Activated CD4-positive, alpha-beta T cell treated with anti-CD3 and anti-CD28 coated beads for 1 hour (primary cell): ENCODE measurements at places on chromosomes 6 and 20.

GRCh38 chr6:142361779-142362750, 60.3 kb downstream of the ADGRG6 start:
- DNase-seq: no peak

- no peak for DNase-seq
These were observed 8.7 kb downstream of the LAMA5 start for GRCh38 chr20:62358171-62359042.

GRCh38 chr20:53652090-53652858, 58.6 kb upstream of the ZNF217 start:
- DNase-seq: no peak

DNA sequence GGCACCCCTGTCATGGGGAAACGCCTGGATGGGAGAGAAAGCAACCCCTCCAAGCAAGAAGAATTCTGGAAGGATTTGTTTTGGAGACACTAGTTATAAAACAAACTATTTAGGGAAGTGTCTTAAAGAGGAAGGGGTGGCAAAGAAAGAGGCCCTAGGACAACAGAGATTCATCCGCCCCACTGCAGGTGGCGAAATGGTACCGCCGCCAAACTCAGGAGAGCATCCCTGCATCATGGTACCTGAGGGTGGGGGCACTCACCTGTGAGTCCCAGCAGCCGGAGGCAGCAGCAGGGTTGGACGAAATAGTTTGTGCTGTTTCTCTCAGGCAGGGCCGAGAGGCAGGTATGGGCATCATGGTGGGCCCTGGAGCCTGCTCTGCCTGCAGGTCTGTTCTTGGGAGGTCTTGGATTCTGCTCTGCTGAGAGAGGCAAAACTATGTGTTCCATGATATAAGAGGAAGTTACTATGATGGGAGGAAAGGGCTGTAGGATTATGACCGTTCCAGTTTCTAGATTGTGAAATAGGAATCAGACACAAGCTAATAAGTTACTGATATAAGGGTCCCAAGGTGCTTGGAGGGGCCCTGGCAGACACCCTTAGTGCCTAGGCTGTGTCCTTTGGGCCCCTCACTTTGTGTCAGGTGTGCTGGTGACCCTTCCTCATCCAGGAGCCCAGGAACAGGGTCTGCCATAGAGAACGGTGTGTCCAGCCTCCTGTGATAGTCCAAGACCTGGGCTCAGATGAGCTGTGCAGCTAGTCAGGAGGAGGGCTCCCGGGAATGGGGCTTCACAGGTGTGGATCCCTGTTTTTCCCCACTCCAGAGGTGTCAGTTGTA, 20.4 kb downstream of the SIRPD start:
- no peak for DNase-seq
